A549 treated with CORT108297 at 1 μM for 4 hours (cell line): ENCODE measurements at places on chromosomes 16 and 17. TPM values are rescaled to one million over a fixed set of nuclear protein-coding genes. Genes with fewer than 3 reads are reported as not detected.

Gene CCL17
- total RNA-seq, result not detected in 5 replicates

Gene DOC2B
- total RNA-seq, result 0.77 to 1.8 TPM (median 1.2 TPM) in 5 replicates

Gene HNF1B
- 21.1 to 26.0 TPM (median 25.6 TPM) in 5 replicates for total RNA-seq

Gene BICDL2
- total RNA-seq, result not detected in 5 replicates

Gene C16orf54
- not detected in 5 replicates for total RNA-seq

Gene ATP2A3
- 3.9 to 5.6 TPM (median 4.6 TPM) in 5 replicates for total RNA-seq

Gene MYH2
- total RNA-seq, result not detected in 5 replicates

Gene MT1B
- total RNA-seq, result 0.30 TPM in 1 of 5 replicates, not detected in the others
